ENCODE measurements at places on chromosomes 13 and 19.

- no peak for DNase-seq
Observed at GRCh38 chr13:80250213-80250810, 90.6 kb downstream of the SPRY2 start.

DNA sequence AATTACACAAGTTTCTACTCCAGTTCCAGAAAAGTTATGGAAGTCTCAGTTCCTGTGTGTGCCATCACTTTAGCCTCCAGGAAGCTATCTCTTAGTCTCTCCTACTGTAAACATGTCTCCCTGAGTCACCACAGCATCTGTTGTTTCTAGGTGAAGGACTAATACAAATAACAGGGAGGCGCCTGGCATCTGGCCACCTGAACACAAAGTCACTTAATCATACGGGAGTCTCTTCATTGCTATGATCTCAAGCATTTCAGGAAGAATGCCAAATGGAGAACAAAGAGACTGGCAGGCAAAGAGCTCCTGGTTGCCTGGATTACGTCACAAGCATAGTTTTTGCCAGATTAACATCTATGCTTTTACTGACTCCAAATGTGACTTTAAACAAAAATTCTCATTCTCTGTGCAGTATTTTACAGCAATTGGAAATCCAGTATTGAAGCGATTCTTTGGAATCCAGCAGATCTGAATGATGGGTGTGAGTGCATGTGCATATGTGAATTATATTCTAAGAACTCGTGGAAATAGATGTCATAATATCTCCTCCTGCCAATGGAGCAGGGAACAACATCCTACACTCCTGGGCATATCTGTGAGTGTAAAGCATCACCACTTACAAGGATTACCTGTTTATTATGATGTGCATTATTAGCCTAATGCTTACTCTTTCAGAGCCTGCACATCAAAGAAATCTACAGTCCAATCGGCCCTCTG lies 572.8 kb downstream of the PCDH9 start:
- DNase-seq, result no peak

- no peak for DNase-seq
Observed at GRCh38 chr13:54165581-54166215, 1137.1 kb downstream of the OLFM4 start.

DNA sequence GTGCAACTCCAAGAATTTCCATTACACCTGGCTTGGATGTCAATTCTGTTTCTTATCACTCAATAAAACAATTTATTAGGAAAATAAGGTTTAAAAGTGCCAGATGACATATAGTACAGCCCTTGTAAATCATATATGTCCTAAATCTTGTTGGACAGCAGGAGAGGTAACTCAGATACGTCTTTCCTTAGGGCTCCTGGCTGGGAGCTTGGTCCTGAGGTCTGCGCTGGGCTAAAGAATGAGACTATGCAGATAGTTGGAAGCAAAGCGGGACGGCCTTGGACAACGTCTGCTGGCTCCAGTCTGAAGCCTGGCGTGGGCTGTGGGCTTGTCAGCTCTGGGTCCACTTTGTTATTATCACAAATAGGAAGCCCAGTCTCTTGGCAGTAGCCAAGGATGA lies 377.0 kb downstream of the DLEU7 start:
- DNase-seq, result no peak

DNA sequence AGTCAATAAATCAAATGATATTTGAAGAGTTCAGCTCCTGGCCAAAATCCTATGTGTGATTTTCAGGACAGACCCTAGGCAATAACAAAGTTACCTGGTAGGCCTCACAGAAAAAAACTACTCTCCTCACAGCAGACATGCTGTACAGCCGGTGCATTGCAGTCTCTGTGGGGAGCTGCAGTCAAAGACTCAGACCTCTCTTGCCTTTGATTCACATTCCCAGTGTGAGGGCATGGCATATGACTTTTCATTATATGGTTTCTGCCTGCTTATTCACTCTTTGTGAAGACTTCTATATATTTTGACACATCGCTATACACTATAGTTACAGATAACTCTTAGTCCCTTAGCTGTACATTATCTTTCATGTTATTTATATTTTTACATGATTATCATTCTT lies 2684.3 kb upstream of the PCDH20 start:
- no peak for DNase-seq

- DNase-seq, result no peak
Observed at GRCh38 chr13:50838031-50838430, 5.5 kb downstream of the DLEU7 start.

- DNase-seq, result no peak
Observed at GRCh38 chr19:5831159-5831558, 8.3 kb downstream of the FUT6 start.

GRCh38 chr13:78596736-78597601 lies 6.4 kb downstream of the POU4F1 start:
- DNase-seq, result no peak

DNA sequence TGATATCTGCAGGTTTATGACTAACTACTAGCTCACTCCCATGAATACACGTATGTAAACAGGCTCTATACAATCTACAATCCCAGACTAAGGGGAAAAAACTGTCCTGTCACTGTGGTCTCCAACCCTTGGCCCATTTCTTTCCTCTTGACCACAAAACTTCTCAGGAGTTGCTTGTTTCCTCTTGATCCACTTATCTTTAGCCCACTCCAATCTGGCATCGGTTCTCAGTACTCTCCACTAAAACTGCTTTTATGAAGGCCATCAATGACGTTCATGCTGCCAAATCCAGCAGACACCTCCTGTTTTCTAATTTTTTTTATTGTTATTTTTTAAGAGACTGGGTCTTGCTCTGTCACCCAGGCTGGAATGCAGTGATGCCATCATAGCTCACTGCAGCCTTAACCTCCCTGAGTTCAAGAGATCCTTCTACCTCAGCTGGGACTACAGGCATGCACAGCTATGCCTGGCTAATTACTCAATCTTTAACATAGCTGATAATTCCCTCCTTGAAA lies 31.9 kb upstream of the USPL1 start:
- DNase-seq, result no peak

- no peak for DNase-seq
Observed at GRCh38 chr19:24101459-24102115, 14.6 kb downstream of the ZNF254 start.

DNA sequence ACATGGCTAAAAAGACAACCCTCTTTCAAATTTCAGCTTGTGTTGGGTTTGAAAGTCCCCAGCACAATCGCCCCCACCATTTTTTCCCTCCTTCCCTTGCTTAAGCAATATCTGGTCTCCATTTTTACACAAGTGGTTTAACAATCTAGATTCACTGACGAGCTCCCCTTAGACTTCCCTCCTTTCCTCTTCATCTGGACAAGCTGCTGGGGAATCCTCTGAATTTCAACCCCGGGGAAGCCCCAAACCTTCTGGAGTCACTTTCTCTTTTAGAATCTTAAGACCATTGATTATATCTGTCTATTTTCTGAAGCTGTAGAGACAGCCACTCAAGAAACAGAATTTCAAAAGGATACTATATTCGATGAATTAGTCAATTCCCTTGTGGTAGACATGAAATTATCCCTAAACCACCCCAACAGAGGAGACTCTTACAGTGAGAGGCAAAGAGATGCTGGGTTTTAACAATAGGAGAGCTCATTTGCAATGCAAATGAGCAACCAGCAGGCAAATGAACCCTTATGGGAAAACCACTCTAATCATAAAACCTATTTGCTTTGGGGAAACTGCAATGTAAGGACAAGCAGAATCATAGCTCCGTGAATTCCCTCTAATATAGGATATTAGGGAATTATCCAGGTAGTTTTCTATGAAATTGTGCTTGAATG lies 78.9 kb downstream of the TEX26 start:
- no peak for DNase-seq

- DNase-seq, result no peak
Observed at GRCh38 chr13:96615252-96615651, 379.0 kb downstream of the OXGR1 start.

GRCh38 chr19:33875071-33875470 lies 78.4 kb downstream of the KCTD15 start:
- no peak for DNase-seq

DNA sequence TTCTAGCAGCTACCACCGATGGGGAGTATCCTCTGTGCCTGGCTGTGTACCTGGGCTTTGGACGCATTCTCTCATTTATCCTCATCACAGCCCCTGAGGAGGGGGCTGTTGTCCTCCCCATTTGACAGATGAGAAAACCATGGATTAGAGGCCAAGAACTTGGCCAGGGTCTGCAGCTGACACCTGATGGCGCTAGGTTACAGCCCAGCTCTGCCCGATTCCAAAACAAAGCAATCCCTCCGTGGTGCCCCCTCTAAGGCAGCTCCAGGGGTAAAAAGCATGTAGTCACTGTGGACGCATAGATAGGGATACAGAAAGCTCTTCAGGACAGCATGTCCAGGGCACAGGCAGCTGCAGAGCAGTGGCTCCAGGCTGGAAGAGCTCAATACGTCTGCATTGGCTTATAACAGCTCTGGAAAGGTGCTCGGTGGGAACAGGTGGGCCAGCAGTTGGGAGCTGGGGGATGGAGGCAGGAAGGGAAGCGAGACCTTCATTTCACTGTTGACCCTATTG lies 35.4 kb upstream of the UQCRFS1 start:
- no peak for DNase-seq

DNA sequence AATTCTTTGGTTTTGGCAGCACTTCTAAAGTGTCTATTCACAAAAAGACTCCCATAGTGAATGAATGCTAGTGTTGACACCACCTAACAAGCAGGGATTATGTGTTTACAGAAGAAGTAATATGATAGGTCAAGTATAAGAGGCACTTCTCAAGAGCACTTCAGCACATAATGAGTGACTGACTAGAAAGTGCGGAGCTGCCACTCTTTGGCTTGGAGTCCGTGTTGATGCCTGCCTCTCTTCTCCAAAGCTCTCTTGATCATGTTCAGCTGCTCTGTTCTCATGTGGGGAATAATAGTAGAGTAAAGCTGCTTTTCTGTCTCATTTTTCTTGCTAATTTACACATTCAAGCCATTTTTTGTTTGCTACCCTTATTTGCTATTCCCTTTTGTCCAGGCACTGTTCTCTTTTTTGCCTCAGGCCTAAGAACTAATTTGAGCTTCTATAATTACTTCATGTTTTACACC lies 22.7 kb upstream of the MAB21L1 start:
- no peak for DNase-seq
